ENCODE measurements at places on chromosomes 1 and 21. TPM values are rescaled to one million over a fixed set of nuclear protein-coding genes. Genes with fewer than 3 reads are reported as not detected.
A peak's percentile ranks its signal among the peaks of the same experiment; 100 is the strongest.

- no peak for DNase-seq
Measured at GRCh38 chr1:27047914-27048313, 35.3 kb upstream of the TENT5B start.

- no peak for DNase-seq
Measured at GRCh38 chr1:93876244-93876643, 2.8 kb downstream of the DNTTIP2 start.

GRCh38 chr1:55070293-55071164 lies 31.2 kb downstream of the PCSK9 start:
- no peak for DNase-seq

GRCh38 chr1:201391651-201392511 lies 7.2 kb downstream of the LAD1 start:
- peak; percentile 19 for DNase-seq

The HSF2BP gene
- polyA plus RNA-seq = 0.19 TPM

The CNR2 gene
- 0.01 TPM for polyA plus RNA-seq

The RAD54L gene
- 0.30 TPM for polyA plus RNA-seq

The RBM11 gene
- polyA plus RNA-seq = 0.23 TPM

Measured in heart left ventricle (tissue), 16 donors.